GM04503 (cell line): ENCODE measurements at places on chromosomes 3 and 15.

DNA sequence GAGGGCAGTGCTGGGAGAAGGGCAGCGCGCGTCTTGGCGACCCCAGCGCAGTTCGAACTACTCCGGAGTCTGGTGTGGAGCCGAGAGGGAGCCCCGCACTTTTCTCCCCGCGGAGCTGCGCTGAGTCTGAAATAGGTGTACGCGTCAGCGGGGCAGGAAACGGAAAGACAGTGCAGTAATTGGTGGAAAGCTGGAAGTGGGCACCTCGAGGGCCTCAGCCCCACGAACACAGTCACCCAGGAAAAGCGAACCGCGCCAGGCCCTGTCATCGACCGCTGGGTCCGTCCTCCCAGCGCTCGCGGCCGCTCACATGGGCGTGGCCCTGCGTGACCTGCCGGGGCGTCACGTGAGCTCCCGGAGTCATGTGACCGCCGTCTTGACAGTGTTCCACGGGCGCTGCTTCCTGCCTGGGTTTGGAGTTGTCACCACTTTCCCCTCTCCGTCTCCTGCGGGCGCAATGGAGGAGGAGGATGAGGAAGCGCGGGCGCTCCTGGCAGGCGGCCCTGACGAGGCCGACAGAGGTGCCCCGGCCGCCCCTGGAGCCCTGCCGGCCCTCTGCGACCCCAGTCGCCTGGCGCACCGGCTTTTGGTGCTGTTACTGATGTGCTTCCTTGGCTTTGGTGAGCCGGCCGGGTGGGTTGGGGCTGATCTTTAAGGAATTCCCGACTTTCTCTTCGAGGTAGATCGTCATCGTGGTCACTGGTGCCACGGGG, at the start of gene MFSD1:
Gene MFSD1, plus strand, starts transcription at position 359 of the 713 bp plus-strand sequence. Its CDS starts 99 bp downstream, at position 458.
- DNase-seq: peak; percentile 66

- DNase-seq: no peak
Observed at GRCh38 chr3:151171145-151171757, 31.8 kb downstream of the GPR171 start.

- DNase-seq: no peak
Observed at GRCh38 chr3:65284546-65284945, 596.7 kb upstream of the ADAMTS9 start.

- no peak for DNase-seq
Observed at GRCh38 chr3:155070316-155070715, 9.8 kb upstream of the MME start.

GRCh38 chr3:152508705-152509104, 240.0 kb downstream of the MBNL1 start:
- no peak for DNase-seq

DNA sequence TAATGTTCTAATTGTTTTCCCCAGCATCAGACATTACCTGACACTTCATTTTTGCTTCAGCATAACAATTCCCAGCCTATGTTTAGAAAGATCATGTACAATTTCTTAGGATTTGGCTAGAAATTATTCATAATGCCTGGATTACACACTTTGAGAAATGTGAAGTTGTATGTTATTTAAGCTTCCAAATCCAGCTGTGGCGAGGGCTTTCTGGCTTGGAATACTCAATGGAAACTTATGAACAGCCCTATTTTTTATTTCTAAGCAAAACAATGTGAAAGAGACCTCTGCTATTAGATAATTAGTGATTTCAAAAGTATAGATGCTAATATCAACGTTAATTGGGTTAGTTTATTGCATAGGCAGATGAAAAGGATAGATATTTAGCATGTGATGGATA, 341.6 kb downstream of the ZNF385D start:
- no peak for DNase-seq

DNA sequence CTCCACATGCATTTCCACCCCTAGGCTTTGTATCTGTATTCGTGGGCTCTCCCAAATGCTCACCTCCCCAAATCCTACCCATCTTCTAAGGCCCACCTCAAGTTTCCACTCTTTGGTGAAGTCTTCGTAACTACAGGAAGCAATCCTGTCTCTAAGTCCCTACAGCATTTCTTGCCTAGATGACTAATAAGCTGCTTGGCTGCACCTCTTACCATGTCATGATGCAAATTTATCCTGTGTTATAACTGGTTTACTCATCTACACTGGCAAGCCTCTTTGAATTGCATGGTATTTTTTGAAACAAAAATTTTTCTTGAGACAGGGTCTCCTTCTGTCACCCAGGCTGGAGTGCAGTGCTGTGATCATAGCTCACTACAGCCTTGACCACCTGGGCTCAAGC, 73.3 kb downstream of the SETMAR start:
- no peak for DNase-seq

- DNase-seq: no peak
Observed at GRCh38 chr3:39910826-39911464, 101.5 kb downstream of the MYRIP start.

DNA sequence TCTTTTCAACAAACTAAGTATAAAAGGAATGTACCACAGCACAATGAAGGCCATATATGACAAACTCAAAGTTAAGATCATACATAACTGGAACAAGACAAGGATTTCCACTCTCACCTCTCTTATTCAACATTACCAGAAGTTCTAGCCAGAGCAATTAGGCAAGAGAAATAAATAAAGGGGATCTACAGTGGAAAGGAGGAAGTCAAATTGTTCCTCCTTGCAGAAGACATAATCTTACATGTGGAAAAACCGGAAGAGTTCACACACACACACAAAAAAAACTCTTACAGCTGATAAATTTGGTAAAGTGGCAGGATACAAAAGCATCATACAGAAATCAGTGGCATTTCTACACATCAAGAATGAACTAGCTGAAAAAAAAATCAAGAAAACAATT, 277.9 kb downstream of the MCTP2 start:
- no peak for DNase-seq
